ENCODE measurements at places on chromosomes 6 and 20.

GRCh38 chr20:48064929-48065328 is 279.6 kb upstream of the SULF2 start:
- DNase-seq = no peak

GRCh38 chr20:34069341-34070078 is 42.5 kb downstream of the EIF2S2 start:
- DNase-seq = peak; percentile 75

- DNase-seq = no peak
Observed at GRCh38 chr20:55010761-55011160, 535.4 kb downstream of the DOK5 start.

- no peak for DNase-seq
Observed at GRCh38 chr20:12030470-12030869, 112.8 kb downstream of the BTBD3 start.

- DNase-seq = no peak
Observed at GRCh38 chr6:282177-282866, 10.0 kb upstream of the DUSP22 start.

GRCh38 chr6:159097256-159097655 is 52.5 kb upstream of the TAGAP start:
- DNase-seq = no peak

DNA sequence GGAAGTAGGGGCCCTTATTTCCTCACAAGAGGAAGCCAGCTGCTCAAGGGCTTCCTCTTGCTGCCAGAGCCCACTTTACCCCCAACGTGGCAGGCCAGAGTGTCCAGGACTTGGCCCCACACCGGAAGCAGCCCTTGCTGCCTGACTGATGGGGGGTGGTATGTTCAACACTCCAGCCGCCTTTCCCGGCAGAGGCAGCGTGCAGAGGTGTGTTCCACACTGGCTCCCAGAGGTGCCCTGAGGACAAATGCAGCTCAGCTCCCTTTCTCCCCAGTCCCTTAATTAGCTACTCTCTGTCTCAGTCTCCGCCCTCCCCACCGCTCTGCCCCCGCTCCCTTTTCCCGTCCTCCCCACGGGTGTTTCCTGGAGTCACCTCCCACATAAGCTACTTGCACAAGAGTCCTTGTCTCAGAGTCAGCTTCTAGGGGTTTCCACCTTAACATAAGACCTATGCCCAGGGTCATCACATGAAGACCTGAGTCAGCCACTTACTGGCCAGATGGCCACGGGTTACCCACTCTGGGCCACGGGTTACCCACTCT is 61.7 kb upstream of the SHLD1 start:
- peak; percentile 95 for DNase-seq

GRCh38 chr6:165545806-165546205 is 117.2 kb downstream of the PDE10A start:
- DNase-seq = no peak

DNA sequence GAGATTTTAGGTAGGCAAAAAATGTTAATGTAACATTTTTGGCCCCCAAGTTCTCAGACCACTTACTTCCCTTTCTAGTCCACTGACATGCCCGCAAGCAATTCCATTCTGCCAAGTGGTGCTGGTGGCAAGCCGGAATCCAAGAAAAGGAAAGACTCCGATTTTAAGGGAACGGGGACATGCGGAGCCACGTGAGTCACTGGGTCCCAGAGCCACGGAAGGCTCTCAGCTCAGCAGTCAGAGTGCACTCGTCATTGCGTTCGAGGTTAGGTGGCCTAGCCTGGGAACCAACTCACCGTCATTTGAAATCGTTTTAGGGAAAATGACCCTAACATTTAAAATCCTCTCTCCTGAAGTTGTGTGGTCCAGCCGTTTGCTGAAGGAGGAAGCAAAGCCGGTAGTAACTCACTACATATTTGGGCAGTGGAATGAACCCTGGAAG is 711 bp upstream of the SIRT5 start:
- peak; percentile 52 for DNase-seq

DNA sequence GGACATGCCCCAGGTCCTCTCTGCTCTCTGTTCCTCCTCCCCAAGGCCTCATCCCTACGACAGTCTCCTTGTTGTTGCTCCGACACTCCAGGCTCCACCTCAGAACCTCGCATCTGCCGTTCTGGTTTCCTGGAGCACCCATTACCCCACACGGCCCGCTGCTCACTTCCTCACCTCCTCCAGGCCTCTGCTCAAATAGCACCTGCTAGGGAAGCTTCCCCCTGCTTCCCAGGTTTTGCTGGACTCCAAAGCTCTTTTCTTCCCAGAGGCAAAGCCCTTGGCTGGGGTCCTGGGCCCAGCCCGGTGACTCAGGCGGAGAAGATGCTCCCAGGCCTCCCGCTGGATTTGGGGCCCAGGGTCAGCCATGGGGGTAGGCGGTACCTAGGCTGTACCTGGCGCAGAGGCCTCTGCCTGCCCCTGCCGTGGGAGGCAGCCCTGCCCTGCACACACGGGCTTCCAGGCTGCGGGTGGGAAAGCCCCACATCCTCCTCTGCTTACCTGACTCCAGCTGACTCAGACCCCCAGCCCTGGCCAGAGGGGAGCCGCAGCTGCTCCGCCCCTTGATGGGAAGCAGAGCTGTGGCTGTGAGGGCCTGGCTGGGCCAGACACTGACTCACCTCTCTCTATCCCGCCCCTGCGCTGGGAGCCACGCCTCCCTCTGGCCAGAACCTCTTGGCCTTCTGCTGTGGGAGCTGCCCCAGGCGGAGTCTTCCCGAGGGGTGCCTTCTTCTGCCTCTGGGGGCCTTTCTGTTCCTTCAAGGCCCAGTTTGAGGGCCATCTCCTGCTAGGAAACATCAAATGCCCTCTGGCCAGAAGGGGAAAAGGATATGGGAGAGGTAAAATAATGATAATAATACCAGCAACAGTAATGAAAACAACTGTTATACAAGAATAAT is 130.5 kb downstream of the CEBPB start:
- DNase-seq = peak; percentile 68

DNA sequence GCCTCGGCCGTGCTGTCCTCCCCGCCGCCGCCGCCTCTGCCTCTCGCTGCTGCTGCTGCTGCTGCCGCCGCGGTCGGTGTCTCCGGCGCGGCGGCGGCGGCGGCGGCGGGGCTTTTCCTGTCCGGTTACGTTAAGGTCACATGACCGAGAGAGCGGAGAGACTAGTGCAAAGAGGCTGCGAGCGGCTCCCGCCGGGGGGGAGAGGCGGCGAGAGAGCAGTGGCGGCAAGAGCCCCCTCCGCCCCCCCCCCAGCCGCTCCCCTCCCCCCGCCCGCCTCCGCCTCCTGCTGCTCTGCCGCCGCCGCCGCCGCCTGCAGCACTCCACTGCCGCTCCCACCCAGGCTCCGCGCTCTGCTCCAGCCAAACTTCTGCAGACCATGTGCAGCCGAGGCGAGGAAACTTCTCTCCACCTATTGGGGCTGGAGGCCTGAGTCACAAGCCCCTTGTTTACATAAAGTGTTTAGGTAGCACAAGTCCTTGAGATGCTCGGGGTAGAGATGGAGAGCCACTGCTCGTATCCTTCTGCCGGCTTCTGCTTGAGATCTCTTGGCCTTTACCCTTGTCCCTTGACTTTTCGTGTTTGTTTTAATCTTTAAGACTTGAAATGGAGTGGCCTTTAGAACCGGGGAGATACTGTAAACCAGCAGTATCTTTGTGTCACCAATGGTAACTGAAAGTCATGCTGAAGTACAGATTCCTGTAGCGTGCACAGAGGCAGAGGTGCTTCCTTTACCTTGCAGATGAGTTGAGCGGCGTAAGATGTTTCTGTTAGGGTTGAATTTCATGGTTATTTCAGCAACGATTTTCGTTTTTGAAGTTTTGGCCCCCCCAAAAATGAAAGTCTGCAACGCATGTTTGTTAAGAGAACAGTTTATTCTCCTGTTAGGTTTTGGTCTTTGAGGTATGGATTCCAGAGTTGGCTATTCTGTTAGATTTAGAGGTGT is at the start of gene ZBTB2:
Gene ZBTB2 (minus strand): TSS at position 89 of the 943 bp plus-strand sequence. CDS start 17,922 bp downstream, outside the sequence.
- peak; percentile 44 for DNase-seq

GRCh38 chr6:111591370-111591900 is 14.2 kb downstream of the TRAF3IP2 start:
- DNase-seq = peak; percentile 74

Data from inflammatory macrophage (primary cell).